ENCODE measurements at places on chromosomes 3 and 15.

GRCh38 chr3:127750226-127751031, 71.9 kb downstream of the MGLL start:
- no peak for DNase-seq

DNA sequence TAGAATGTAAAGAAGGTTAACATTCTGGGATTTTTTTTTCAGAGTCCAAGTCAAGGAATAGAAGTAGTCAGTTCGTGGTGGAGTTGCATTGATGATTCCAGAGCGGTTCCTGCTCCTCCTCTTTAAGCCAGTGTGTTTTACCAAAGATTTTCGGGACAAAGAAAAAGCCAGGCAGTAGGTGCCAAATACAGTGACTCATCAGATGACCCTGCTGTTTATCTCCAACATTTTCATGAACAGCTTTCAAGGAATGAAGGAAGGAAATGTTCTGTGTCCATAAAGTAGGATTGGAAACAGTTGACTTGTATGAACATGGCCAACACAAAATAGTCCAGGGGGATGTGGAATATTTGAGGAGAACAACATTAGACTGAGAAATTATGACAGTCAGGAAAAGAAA, 142.4 kb upstream of the TMC3 start:
- DNase-seq, result no peak

DNA sequence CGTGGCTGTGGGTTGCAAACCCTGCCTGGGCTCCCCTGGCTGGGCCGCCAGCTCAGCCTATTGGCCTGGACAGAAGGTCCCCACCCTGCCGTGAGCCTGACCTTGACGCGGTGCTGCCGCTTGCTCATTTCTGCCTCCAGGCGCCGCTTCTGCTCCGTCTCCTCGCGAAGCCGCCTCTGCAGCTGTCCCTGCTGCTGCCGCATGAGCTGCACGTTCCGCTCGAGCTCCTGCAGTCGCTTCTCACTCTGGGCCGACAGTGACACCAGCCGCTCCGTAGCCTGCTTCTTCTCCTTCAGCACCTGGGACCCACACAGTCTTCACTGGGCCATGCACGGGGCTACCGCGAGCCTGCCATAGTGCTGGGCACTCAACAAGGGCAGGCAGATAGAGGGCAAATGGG, 21.7 kb downstream of the KIF7 start:
- DNase-seq, result no peak

DNA sequence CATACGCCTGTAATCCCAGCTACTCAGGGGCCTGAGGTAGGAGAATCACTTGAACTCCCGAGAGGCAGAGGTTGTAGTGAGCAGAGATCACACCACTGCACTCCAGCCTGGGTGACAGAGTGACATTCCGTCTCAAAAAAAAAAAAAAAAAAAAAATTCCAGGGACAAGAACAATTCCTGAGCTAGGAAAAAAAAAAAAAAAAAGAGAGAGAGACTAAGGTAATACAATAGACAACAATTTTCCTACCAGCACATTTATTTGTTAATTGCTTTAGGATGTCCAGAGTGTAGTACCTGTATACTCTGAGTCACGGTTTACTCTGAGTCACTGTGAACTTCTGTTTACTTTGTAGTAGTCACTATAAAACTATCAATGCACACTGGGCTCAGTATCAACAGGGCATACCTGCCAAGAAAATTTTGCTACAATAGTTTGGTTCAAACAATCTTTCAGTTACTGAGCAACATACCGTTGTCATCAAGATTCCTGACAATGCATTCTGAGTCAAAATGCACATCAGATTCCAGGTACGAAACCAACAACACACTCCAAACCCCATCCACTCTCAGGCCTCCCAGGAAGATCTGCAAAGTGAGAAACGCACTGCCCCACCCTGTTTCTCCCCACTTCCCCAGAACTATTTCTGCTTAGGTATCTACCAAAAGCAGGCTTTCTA, 28.3 kb downstream of the IGF2BP2 start:
- DNase-seq, result no peak

GRCh38 chr15:93987068-93987467, 244.3 kb upstream of the MCTP2 start:
- DNase-seq, result no peak

Data from brain pericyte (primary cell).